Right forelimb (tissue), 1 donor: ENCODE measurements at places on chromosomes 1 and 21.

- DNase-seq, result no peak
Measured at GRCh38 chr1:212367474-212368072, 47.1 kb downstream of the PACC1 start.

DNA sequence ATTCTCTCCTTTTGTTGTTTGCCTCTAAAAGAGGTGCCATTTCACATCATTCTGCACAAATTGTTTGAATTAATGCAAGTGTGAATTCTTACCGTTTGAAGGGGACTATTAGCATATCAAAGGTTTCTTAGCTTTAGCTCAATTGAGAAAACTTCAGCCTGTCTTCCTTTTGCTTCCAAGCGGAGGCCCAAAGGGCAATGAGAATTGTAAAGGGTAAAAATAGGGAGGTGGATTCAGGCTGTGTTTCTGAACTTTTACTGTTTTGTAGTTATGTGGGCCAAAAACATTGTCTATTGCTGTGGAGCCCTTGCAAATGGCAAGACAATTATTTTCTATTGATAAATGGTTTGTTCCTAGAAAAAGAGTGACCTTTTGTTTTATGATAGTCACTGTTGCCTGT is 3.6 kb downstream of the ADGRL2 start:
- DNase-seq, result no peak

DNA sequence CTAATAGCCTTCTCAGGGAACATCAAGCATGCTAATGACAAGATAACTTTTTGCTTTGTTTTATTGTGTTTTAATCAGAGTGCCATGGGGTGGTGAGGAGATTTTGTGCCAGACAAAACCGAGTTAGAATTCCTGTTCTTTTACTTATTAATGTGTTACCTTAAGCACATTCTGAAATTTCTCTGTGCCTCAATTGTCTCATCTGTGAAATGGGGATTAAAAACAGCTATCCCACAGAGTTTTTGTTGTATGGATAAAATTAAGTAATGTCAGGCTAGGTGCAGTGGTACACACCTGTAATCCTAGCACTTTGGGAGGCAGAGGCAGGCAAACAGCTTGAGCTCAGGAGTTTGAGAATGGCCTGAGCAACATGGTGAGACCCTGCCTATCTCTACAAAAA is 138.0 kb downstream of the PROX1 start:
- no peak for DNase-seq

DNA sequence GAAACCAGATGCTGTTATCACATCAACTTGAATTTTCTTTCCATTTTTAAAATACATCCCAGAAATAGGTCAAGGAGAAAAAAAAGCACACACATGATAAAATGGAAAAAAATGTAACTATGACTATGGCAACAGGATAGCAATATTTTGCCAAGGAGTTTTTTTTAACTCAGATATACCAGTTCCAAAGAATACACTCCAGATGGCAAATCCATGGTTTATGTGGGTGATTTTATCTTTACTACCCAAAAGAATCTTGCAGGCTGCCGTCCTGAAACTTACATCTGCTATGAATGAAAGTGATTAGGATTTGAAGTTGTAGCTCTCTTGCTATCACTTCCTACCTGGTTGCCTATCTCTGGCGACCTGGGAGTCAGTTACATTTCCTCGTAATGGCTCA is 91.0 kb upstream of the PLPPR4 start:
- DNase-seq, result no peak

DNA sequence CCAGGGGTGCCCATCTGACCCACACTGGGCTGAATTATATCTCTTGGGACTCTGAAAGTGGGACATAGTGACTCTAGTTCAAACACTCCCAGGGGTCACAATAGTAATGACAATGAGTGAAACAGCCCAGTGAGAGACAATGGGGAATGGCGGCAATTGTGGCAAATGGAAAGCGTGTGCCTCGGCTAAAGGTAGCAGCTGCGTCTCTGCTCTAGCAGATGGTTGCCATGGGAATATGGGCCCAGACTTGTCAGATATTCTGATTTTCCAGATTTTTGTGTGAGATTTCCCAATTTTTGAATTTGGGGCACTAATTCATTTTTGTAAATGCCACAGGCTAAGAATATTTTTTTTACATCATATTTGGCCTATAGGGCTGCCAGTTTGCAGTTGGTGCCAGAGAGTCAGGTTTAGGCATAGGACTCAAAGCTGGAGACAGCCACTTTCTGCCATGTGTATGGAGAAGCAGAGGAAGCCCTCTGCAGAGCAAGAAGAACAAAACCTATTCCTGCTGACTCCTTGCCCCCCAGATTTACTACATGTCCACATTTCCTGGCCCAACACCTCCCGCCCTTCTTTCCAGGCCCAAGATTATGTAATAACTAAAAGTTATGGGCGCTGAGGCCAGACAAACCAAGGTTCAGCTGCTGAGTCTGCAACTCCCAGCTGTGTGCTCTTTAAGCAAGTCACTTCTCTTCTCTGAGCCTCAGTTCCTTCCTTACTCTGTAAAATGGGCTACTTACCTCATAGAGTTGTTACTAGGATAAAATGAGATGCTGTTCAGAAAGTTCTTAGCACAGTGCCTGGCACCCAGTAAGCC is 21.6 kb upstream of the PTP4A2 start:
- DNase-seq, result no peak

GRCh38 chr1:62484824-62485468 is 48.1 kb downstream of the USP1 start:
- no peak for DNase-seq

GRCh38 chr1:11067716-11068599 is 8.1 kb upstream of the SRM start:
- no peak for DNase-seq

- no peak for DNase-seq
Measured at GRCh38 chr1:94602316-94602715, 60.8 kb upstream of the F3 start.

GRCh38 chr1:204736836-204737235 is 51.3 kb upstream of the LRRN2 start:
- DNase-seq, result no peak

DNA sequence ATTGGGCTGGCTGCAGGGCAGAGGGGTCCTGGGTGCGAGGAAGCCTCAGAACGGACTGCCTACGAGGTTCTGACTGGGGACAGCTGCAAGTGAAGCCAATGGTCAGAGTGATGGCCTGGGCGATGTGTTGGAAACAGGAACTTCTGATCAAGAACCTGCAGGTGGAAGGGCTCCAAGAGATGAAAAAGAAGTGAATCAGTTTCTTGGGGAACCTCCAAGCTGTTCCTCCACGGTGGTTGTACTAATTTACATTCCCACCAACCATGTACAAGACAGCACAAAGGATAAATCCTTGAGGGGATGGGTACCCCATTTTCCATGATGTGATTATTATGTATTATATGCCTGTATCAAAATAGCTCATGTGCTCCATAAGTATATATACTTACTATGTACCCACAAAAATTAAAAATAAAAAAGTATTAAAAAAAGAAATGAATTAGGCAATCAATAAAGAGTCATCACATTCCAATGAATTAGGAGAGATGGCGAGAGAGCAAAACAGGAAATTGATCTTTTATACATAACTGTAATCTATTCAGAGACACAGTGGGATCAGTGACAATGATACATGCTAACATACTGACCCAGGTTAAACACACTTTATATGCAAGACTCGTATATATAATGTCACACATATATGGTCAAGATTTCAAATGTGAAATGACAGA is 58.1 kb downstream of the PTPN14 start:
- no peak for DNase-seq

- peak; percentile 70 for DNase-seq
Measured at GRCh38 chr1:111729271-111729921, 9.8 kb downstream of the INKA2 start.

DNA sequence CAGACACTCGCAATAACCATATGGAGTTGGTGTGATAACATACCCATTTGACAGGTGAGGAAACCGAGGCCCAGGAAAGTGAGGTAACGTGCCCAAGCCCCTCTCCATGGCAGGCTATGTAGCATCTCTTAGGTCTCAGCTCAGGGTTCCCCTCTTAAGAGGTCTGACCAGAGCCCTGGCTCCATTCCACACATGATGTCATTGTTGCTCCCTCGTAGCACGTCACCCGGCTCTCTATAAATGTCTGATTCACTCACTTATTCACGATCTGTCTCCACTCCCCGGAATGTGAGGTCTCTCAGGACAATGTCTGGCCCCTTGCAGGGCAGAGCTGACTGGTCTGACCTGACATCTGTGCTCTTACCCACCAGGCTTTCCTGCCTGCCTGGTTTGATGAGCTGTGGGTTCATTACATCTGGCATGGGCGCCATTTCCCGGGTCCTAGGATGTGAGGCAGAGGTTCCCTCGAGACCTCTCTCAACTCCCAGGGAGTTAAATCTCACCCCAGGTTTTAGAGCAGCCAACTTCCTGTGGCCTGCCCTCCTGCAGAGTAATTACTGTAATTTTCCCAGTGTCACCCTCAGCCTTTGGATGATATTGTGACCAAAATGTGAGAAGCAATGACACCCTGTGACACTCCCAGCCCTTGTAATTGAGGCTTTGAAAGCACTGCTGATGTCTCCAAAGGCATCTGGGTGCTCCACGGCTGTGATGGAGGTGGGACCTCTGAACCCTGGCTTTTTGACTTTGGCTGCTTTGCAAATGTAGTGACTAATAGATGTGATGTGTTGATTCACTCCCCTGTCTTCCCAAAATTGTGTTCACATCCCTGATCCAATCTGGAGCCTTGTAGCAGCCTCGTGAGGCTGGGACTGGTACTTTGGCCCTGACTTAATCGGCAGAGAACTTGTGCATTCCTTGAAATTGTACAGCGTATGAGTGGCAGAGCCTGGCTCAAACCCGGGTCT is 10.6 kb downstream of the ACTL8 start:
- no peak for DNase-seq

GRCh38 chr21:41010101-41010435 is 157.9 kb upstream of the BACE2 start:
- DNase-seq, result no peak

DNA sequence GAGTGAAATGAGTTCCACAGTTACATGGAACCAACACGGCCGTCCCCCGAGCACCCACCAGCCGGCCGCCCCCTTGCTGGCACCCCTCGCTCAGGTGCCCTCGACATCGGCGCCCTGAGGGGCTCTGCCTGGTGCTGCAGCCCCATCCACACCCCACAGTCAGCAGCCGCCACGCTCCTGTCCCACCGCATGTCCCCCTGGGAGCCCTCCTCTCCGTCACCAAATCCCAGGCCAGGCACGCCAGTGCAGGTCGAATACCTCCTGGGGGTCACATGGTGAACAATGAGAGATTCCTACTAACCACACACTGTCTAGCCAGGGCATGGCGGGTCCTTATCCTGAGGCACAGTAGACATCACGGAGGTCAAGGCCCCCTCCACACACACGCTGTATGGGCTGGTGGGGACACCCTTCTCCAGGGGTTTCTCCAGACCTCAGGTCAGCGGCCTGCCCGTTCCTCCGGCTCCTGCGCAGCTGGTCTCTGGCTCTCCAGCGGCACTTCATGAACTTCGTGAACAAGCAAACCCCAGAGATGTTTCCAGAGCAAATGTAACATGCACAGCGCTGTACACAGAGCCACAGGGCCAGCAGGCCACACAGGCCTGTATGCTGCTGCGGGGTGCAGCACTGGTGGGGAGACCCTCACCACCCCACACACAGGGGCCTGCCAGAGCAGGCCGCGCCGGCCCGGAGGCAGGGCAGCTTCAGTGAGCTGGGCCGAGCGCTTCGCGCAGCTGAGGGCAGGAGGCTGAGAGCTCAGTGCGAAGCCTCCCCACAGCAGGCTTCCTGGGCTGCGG is 21.8 kb downstream of the POFUT2 start:
- peak; percentile 31 for DNase-seq

GRCh38 chr1:119321666-119322419 is 46.7 kb upstream of the HAO2 start:
- DNase-seq, result no peak

GRCh38 chr1:64525116-64525686 is 55.3 kb downstream of the CACHD1 start:
- no peak for DNase-seq

- no peak for DNase-seq
Measured at GRCh38 chr1:33320619-33321165, at the start of gene A3GALT2. Gene A3GALT2, minus strand, starts transcription at chr1:33321098. Its CDS starts 0 bp downstream, at chr1:33321098.

GRCh38 chr1:28518745-28519341 is 13.0 kb downstream of the RCC1 start:
- DNase-seq, result no peak

DNA sequence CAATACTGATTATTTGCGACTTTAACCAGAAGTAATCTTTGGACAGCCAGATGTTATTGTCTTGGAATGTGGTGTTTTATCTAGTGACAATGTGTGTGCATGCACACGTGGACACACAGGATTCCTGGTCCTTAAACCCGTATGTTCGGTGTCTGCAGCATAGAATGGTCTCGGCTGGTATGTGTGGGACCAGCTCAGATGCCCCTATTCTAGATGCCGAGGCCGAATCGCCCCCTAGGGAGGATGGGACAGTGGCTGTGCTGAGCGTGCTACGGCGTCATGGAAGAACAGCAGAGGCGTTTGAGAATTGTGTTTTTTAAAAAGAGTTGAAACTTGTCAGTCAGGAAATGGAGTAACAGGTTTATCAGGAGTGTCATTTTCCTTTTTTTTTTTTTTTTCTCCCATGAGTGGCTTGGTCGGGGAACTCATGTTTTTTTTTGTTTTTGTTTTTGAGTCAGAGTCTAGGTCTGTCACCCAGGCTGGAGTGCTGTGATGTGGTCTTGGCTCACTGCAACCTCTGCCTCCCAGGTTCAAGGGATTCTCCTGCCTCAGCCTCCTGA is 30.1 kb downstream of the SKI start:
- no peak for DNase-seq

DNA sequence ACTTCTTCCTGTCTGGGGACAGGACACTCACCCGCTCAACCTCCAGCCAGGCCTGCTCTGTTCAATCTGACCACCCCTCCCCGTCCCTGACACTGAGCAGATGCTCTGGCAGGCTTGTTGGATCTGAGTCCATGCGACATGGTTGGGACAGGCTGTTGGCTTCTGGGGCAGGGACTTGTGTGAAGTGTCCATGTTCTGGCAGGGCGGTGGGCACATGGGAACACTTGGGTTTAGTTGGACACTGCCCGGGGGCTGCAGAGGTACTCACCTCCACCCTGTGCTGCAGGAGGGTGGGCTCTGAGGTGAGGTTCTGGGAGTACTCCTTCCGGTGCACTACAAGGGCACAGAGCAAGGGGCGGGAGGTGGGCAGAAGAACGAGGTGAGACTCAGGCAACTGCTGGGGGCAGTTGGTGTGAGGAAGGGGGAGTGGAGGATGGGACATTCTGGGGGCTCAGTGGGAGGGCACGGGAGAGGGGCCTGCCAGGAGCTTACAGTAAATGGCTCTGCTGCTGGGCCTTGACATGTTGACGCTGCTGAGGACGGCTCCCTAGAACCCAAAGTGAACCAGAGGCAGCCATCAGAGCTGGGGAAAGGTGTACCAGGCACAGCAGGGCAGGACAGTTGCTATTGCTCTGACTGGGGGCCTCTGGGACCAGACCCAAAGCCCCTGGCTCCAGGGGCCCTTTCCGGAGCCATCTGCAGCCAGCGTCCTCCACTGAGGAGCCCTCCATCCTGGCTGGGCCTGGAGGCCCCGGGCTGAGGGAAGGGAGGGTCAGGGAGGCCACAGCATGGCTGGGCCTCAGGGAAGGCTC is 2.3 kb downstream of the EPS8L3 start:
- DNase-seq, result no peak

DNA sequence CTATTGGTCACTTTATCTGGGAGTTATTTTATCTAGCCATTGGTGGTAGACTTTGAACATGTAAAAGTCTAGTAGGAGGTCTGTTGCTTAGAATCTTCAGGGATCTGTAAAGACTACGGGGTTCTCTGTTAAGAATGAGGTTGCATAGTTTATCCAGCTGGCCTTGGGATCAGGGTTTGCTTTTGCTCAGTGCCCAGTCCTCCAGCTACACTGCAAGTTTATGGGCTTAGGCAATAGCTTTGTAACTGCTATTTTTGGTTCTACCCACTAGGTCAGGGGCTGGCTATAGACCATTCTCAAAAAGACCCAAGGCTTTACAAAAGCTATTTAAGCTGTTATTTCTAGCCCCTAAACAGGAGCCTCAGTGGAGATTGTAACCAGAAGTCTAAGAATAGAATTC is 9.8 kb downstream of the SH3GLB1 start:
- DNase-seq, result no peak
